ENCODE measurements at places on chromosomes 2 and 18.

GRCh38 chr2:222756951-222757650 lies 85.6 kb downstream of the MOGAT1 start:
- no peak for DNase-seq

DNA sequence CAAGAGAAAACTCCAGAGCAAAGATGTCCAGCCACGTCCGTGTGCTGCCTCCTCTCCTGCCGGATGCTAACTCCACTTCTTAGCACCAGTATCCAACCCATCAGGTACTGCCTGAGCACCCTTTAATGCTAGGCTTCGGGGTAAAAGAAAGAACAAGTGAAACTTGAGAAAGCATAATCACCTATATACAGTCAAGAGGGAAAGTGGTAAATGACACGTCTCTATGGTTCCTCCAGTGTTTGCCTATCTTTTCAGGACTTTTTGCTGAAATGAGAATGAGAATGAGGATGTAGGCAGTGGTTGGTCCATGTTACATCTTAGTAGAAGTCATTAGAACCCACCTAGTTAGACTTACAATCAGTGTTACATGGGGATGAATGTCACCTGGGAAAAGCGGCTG lies 47.9 kb downstream of the EPHA4 start:
- no peak for DNase-seq

GRCh38 chr18:79581406-79581805 lies 98.2 kb upstream of the CTDP1 start:
- DNase-seq, result no peak

DNA sequence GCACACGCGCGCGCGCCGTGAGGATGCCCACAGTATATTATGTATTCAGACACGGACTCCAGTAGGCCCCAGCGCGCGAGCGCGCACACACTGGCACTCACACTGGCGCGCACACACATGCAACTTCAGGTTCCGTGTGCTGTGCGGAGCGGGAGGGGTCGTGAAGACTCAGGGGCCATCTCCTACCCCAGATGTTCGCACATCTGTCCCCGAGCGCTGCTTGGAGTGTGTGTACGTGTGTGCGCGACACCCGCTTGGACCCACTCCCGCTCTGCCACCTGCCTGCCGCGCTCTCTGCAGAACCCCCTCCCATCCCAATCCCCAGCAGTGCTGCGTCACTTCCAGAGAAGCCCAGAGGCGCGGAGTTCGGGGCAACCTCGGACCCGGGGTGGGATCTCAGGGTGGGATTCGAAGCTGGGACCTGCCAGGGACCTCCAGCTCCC lies 2.6 kb downstream of the NRP2 start:
- DNase-seq, result no peak

DNA sequence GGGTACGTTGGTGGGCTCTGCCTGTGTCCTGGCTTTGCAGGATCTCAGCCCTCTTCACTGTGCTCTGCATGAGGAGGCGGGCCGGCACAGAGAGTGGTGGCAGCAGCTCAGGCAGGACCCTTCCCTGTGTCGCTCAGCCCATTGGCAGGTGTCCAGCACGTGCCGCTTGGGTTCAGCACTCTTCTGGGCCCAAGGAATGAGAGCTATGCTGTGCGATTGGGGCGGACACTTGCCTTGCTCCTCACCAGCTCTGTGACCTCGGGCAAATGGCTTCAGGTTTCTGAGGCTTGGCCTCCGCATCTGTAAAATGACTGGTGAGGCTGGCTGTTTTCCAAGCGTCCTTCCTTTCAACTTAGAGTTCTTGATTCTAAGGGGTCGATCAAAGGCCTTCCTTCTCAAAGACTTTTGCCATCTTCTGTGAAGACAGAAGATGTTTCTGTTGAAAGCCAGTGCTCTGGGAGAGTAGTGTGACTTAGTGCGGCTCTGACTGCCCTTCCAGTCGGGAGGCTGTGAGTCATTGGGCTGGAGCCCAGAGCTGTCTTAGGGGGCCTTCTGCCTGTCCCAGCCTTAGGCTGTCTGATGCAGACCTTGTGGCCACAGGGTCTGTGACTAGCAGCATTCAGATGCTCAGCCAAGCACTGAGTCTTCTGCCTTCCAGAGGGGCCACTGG lies 35.6 kb downstream of the GLI2 start:
- no peak for DNase-seq

- DNase-seq, result no peak
These were observed 1.7 kb downstream of the STEAP3 start for GRCh38 chr2:119225105-119225865.
